ENCODE measurements at places on chromosomes 13 and 19.

GRCh38 chr13:68897331-68897928 is 1210.2 kb upstream of the ATXN8OS start:
- no peak for DNase-seq

DNA sequence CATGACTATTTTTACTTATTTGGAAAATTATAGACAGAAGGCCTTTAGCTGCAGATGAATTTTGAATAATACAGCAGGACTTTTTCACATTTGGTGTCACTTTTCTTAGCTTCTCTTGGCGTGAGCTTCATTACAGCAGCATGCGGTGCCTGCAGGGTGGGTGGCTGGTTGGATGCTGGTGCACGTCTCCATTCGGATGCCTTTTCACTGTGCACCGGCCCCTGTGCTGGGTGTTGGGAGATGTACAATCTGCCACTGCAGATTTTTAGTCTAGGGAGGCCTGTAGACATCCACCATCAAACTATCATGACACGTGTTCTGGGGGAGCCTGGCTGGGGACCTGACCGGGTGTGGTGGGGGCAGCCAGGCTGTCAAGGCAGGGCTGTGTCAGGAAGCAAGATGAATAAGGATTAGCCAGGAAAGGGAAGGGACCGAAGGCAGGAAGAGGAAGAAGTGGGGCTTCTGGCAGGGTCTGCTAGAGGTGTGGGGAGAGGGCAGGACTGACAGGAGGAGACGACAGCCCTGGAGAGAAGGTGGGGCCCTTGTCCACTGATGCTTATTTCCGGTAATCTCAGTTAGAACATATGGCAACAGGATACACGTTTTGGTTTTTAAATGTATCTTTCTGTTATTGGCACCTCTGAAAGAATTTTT is 88.8 kb downstream of the ARHGEF7 start:
- no peak for DNase-seq

GRCh38 chr13:102911336-102911735 is 65.5 kb downstream of the ERCC5 start:
- DNase-seq, result no peak

DNA sequence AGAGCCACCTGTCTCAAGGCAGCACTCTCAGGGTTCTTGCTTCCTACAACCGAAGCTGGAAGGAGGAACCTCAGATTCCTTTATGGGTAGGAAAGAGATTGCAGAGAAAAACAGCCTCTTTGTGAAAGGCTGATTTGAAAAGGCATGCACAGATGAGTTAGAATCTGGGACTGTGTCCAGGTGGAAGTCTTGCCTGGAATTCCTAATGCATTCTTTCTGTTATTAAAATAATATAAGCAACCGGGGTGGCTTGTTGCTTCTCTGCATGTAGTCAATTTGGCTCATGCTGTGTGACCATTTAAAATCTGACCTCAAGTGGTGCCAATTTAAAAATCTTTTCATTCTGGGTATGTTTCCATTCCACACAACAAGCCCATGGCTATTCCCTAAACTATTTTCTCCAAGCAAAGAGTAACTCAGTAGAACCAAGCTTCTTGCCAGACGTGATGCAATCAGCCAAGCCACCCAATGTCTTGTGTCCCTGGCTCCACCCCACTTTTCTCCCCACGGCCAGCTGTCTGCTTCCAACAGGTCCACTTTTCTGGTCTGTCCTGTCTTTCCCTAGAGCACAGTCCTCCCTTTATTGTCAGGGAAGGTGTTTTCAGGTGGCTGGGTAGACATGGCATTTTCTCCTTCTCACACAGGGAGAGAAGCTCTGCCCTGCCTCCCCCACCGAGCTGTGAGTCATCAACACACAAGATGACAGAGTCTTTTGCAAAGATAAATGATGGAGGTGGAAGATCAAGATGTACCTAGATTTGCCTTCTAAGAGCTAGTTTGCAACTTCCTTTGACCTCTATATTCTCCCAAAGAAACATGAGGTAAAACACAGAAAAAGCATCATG is 394.3 kb downstream of the FOXO1 start:
- DNase-seq, result peak; percentile 78

- DNase-seq, result no peak
These were observed 57.3 kb downstream of the EFNB2 start for GRCh38 chr13:106478116-106478515.

DNA sequence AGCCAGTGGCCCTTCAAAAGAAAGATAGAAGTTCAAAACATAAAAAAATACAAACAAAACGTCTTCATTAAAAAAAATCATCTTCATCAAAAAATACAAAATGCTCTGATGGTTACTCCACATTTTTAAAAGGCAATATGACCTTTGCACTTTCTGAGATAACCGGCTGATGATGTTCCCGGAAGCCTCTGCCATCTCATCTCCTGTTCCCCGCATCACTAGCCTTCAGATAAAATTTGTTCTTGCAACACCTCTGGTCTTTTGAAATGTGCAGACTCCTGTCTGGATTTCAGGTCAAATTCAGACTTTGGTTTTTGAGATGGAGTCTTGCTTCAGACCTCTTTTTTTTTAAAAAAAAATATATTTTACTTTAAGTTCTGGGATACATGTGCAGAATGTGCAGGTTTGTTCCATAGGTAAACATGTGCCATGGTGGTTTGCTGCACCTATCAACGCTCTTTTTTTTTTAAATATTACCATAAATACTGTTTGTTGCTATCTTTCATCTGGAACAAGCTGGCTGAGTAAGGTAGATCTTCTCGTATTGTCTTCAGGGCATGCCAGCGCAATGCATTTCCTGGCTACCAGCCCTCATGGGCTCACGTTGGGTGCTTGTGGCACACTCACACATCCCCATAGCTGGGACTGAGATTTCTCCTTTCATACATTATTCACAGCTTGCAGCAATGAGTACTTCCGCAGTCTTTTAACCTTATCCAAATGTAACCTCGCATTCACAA is 418.9 kb upstream of the ARGLU1 start:
- peak; percentile 8 for DNase-seq

DNA sequence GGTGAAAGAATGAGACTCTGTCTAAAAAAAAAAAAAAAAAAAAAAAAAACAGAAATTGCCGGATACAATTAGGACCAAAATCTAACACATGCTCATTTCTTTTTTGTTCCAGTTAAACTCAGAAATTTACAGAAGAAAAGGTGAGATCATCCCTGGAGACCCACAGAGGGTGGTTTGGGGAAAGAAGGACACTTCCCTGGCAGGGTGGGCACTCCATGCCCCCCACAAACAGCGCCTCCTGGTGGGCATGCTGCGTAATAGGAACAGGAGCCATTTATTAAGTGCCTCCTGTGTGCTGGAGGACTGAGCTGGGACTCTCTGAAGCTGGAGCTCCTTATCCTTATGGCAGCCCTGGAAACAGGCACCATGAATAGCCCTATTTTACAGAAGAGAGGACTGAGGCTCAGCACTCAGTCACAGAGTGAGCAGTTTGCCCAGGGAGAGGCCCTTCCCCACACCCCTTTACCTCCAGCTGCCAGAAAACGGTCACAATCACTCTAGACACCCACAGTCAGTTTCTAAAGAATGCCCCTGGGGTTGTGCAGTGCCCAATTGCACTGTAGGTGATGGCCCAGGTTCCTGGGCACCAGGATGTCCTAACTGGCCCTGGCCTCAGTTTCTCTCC is 10.1 kb downstream of the C19orf38 start:
- no peak for DNase-seq

GRCh38 chr19:55406826-55407549 is 600 bp downstream of the UBE2S start:
- DNase-seq, result peak; percentile 17

GRCh38 chr19:44746946-44747738 is 1.4 kb upstream of the BCL3 start:
- DNase-seq, result peak; percentile 97

- DNase-seq, result no peak
These were observed 108.2 kb downstream of the DACH1 start for GRCh38 chr13:71758828-71759227.

DNA sequence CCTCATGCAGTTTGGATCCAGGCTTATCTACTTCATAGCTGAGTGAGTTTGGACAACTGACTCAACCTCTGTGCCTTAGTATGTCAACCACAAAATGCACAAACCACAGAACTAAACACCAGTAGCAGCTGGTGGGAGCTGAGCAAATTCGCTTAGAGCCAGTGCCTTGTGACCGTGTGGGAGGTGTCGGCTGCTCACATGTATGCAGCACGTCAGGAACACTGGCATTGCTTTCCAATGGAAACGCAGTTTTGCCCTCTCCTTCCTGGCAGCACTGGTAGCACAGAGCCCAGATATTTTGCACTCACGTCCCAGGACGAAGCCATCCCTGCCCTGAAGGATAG is 8.3 kb upstream of the NTN5 start:
- peak; percentile 27 for DNase-seq

- peak; percentile 2 for DNase-seq
These were observed 1651.9 kb upstream of the MIR17HG start for GRCh38 chr13:89695343-89696257.

GRCh38 chr13:41453620-41454019 is 3.7 kb upstream of the RGCC start:
- no peak for DNase-seq

DNA sequence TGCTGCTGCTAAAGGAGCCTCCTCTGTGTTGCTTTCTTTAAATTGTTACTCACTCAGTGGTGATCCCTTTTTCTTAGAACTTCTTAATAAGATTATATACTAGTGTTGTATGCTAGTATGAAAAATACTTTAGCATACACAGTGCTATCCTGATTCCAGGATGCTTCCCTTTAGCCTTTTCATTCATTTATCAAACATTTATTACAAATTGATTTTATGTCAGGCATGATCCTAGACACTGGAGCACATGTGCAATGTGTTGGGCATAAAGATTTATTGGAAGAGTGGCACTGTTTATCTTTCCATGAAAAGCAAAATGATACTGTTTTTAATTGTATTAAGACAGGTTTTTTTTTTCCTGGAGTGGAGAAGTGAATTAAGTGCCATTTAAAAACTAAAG is 249.6 kb downstream of the GPC5 start:
- no peak for DNase-seq

GRCh38 chr19:10141973-10142372 is 22.3 kb upstream of the EIF3G start:
- no peak for DNase-seq

- no peak for DNase-seq
These were observed 849 bp upstream of the TCF3 start for GRCh38 chr19:1653300-1653628.

DNA sequence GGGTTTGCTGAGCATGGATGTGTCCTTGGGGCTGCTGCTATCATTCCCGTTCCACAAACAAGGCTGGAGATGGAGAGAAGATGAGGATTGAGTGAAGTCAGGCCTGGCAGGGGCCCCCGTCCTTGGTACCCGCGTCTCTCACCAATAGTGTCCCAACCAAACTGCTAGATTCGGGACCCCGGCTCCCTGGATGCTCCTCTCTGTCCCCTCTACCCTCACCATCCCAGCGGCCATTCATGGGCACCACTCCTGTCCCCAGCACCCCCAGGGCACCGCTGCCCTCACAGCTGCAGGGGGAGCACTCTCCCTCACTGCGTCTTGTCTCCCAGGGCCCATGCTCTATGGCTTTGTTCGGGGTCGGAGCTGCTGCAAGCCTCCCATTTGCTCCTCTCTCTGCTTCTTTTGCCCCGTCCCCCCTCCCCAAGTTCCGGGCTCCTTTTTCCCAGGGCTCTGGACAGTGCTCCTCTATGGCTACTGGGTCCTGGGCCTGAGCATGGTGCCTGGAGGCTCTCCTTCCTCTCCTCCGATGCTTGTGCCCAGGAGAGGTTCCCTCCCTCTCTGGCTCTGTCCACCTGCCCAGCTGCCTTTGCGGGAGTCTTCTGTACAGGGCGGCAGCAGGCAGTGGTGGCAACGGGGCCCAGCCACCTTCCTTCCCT is 219.5 kb downstream of the TEX29 start:
- no peak for DNase-seq

DNA sequence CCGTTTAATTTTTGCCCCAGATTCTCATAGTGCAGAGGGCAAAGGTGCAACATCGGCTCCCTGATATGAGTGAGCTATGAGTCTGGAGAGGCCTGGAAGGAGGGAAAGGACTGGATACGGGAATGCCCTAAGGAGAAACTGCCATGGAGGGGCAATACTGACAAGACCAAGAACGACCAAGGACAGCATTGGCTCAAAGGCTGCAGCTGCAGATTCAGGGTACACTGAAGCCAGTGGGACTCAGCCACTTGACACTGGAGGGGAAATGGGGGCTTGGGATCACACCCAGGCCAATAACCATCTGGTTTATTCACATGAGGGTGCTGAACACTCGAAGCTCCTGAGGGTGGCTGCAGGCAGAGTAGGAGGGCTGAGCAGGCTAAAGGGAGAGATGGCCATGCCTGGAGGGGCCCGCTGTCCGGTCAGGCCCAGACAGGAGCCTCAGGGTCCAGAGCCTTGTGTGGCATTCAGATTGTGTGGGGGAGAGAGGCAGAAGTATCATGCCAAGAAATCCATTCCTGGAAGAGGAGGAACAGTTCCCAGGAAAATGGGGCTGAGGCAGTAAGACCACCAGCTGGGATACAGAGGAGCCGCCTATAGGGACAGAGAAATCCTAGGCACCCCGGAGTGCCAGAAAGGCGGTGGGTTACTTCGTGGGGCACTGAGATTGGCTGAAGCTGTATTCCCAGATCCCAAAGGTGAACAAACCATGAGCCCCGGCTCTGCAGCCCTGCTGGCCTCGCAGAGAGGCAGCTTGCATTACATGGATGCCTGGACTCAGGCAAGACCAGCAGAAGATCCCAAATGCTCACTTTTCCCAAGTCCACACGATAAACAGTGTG is 20.7 kb downstream of the COL4A1 start:
- no peak for DNase-seq

DNA sequence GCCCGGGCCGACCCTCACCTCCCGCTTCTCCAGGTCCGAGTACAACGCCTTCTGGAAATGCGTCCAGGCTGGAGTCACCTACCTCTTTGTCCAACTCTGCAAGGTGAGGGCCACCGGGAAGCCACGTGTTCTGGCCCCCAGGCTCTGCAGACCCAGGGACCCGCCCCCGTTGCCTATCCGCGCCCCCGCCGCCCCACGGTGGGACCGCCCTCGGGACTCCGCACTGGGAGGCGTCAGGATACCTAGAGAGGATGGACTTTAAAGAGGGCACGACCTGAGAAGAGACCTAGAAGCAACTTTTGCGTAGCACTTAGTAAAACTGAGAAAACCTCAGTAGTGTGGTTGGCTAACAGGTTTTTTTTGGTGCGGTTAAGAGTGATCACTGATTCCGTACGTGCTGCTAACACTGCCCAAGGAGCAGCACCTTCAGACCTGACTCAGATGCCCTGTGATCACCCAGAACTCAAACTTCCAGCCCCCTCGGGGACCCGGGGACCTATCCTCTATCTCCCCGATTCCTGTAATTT is 492 bp downstream of the TMEM147 start:
- peak; percentile 14 for DNase-seq

DNA sequence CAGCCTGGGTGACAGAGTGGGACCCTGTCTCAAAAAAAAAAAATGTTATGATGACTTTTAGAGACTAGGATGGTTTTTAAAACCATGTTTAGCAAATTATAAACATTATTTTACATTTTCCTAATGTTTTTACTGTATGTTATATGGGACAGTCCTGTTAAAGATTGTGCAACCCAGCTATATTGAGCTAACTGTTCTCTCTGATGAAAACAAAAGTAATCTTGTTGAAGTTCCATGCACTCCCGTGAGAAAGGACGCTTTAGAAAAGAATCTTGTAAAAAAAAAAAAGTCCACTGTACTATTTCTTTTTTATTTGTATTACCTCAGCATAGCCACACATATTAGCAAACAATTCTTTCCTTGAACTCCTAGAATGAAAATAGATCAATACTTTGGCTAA is 451.2 kb downstream of the DCT start:
- no peak for DNase-seq

Measured in fibroblast of skin of abdomen (primary cell).